Pancreas (tissue), 10 donors: ENCODE measurements at places on chromosomes 1 and 21. TPM values are rescaled to one million over a fixed set of nuclear protein-coding genes. Genes with fewer than 3 reads are reported as not detected.

- no peaks in the 10 kb centered on the region for H3K27me3 ChIP-seq
- no peaks in the 10 kb centered on the region for H3K36me3 ChIP-seq
- H3K4me1 ChIP-seq: no peaks in the 10 kb centered on the region
- no peak overlapping the region for H3K4me3 ChIP-seq
Measured at GRCh38 chr1:99098589-99098988, 93.9 kb upstream of the PLPPR5 start.

- no peaks in the 10 kb centered on the region for H3K36me3 ChIP-seq
- H3K4me3 ChIP-seq: no peak overlapping the region
- DNase-seq: no peak
- no peaks in the 10 kb centered on the region for H3K4me1 ChIP-seq
Measured at GRCh38 chr1:233959102-233959501, 54.6 kb downstream of the SLC35F3 start.

- no peak overlapping the region for H3K27ac ChIP-seq
- no peaks in the 10 kb centered on the region for H3K36me3 ChIP-seq
- no peak for DNase-seq
- H3K4me3 ChIP-seq: no peak overlapping the region
- no peaks in the 10 kb centered on the region for H3K27me3 ChIP-seq
Measured at GRCh38 chr1:242723044-242723716, 198.7 kb upstream of the PLD5 start.

GRCh38 chr1:171855381-171855780 is 14.1 kb downstream of the DNM3 start:
- H3K27me3 ChIP-seq: no peaks in the 10 kb centered on the region
- no peak overlapping the region for H3K27ac ChIP-seq
- DNase-seq: no peak
- no peak overlapping the region for H3K4me3 ChIP-seq
- no peaks in the 10 kb centered on the region for H3K4me1 ChIP-seq
- no peaks in the 10 kb centered on the region for H3K36me3 ChIP-seq

- DNase-seq: no peak
- H3K4me3 ChIP-seq: no peak overlapping the region
Measured at GRCh38 chr1:230627767-230628166, 14.5 kb upstream of the COG2 start.

DNA sequence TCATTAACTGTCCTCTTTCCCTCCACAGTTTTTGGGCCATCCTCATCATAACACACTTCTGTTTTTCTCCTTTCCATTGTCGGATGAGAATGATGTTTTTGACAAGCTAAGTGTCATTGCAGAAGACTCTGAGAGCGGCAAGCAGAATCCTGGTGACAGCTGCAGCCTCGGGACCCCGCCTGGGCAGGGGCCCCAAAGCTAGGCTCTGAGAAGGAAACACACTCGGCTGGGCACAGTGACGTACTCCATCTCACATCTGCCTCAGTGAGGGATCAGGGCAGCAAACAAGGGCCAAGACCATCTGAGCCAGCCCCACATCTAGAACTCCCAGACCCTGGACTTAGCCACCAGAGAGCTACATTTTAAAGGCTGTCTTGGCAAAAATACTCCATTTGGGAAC is 28.6 kb upstream of the IFNAR1 start:
- peaks cover 4% of the 10 kb centered on the region for H3K36me3 ChIP-seq
- H3K4me3 ChIP-seq: no peak overlapping the region
- no peak for DNase-seq
- H3K27me3 ChIP-seq: no peaks in the 10 kb centered on the region
- H3K27ac ChIP-seq: no peak overlapping the region
- H3K4me1 ChIP-seq: peaks cover 6% of the 10 kb centered on the region

DNA sequence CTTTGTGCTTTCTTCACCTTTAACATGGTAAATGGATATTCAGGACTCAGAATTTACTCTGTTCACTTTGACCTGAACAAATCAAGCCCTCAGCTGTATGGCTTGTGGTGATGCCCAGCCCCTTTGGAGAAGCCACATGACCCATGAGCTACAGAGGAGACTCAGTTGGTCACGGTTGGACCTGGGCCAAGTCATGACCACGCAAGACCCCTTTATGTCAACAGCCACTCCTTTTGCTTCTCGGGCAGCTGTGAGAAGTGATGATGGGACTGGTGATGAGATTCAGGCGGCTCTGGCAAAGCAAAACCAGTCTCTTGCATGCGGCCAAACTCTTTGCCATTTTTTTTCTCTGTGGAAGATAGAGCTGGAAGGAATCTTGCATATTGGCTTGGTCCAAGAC is 96.5 kb upstream of the AJAP1 start:
- H3K4me1 ChIP-seq: no peaks in the 10 kb centered on the region
- no peak for DNase-seq
- H3K27me3 ChIP-seq: no peaks in the 10 kb centered on the region
- no peaks in the 10 kb centered on the region for H3K36me3 ChIP-seq
- no peak overlapping the region for H3K27ac ChIP-seq
- H3K4me3 ChIP-seq: no peak overlapping the region

Gene OR2T34
- polyA plus RNA-seq: not detected

- no peaks in the 10 kb centered on the region for H3K4me1 ChIP-seq
- no peak overlapping the region for H3K27ac ChIP-seq
- H3K36me3 ChIP-seq: no peaks in the 10 kb centered on the region
- no peak overlapping the region for H3K4me3 ChIP-seq
- no peaks in the 10 kb centered on the region for H3K27me3 ChIP-seq
- DNase-seq: no peak
Measured at GRCh38 chr1:228048120-228048519, 34.4 kb upstream of the ARF1 start.

GRCh38 chr21:38661197-38661871 is 144.4 kb upstream of the ETS2 start:
- peaks cover 64% of the 10 kb centered on the region for H3K27me3 ChIP-seq
- H3K4me1 ChIP-seq: peaks cover 5% of the 10 kb centered on the region
- no peaks in the 10 kb centered on the region for H3K36me3 ChIP-seq
- H3K4me3 ChIP-seq: no peak overlapping the region
- no peak overlapping the region for H3K27ac ChIP-seq

DNA sequence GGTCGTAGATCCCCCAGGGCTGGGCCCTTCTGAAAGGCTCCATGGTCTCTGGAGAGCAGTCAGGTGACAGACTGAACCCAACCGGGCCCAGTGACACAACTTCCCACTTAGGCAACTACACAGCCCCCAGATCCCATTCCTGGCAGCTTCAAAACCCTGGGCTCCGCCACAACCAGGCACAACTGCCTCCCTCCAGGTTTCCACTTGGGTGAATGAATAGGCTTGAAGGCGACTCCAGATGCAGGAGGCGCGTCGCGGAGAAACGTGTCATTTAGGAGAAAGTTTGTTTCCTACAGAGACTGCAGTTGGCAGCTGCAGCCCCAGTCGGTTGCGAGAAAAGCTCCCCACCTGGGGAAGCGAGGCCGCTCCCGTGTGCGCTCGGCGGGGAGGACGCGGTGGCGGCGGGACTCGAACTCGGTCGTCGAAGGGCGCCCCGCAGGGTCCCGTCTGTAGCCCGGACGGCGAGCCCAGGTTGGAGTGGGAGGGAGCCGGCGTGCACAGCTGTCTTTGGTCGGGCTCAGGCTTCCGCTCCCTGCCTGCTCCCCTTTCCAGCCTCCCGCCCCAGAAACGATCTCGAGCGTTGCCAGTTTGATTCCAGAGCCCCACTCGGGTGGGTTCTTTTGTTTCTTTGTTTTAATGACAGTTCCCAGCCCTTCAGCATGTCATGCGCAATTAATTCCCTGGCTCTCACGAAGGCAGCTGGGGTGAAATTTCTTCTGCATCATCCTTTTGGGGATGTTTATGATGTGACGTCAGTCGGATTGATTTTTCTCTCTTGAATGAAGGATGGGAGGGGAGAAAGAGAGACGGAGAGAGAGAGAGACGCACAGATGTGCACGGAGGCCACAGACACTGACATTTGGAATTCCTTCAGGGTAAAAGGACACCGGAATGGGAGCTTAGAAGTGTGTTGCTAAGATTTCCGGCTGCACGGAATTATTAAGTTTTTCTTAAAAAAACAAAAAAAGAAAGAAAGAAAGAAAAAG is 862 bp upstream of the SGIP1 start:
- peak; percentile 66 for DNase-seq
- H3K36me3 ChIP-seq: no peaks in the 10 kb centered on the region
- no peak overlapping the region for H3K27ac ChIP-seq

- no peaks in the 10 kb centered on the region for H3K27me3 ChIP-seq
- no peaks in the 10 kb centered on the region for H3K4me1 ChIP-seq
- no peaks in the 10 kb centered on the region for H3K36me3 ChIP-seq
- H3K27ac ChIP-seq: no peak overlapping the region
Measured at GRCh38 chr1:201559679-201560162, 20.8 kb downstream of the NAV1 start.

- H3K4me3 ChIP-seq: no peak overlapping the region
- H3K27me3 ChIP-seq: no peaks in the 10 kb centered on the region
- peak; percentile 79 for DNase-seq
- H3K27ac ChIP-seq: no peak overlapping the region
- no peaks in the 10 kb centered on the region for H3K4me1 ChIP-seq
Measured at GRCh38 chr21:45820171-45821091, 161.1 kb upstream of the COL6A1 start.

GRCh38 chr1:83077411-83077810 is 921.5 kb downstream of the TTLL7 start:
- H3K27ac ChIP-seq: no peak overlapping the region
- DNase-seq: no peak
- H3K4me1 ChIP-seq: no peaks in the 10 kb centered on the region
- no peak overlapping the region for H3K4me3 ChIP-seq
- H3K27me3 ChIP-seq: no peaks in the 10 kb centered on the region

DNA sequence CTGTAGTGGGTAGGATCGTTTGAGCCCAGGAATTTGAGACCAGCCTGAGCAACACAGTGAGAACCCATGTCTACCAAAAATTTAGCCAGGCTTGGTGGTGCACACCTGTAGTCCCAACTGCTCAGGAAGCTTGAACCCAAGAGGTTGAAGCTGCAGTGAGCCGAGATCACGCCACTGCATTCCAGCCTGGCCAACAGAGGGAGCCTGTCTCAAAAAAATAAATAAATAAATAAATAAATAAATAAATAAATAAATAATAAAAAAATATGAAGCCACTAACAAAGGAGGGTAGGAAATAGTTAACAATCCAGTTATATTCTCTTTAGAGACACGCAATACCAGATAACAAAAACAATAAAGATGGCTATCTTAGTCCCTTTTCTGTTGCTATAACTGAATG is 11.9 kb upstream of the CBR3 start:
- no peak overlapping the region for H3K4me3 ChIP-seq
- H3K27ac ChIP-seq: no peak overlapping the region
- H3K27me3 ChIP-seq: no peaks in the 10 kb centered on the region
- no peak for DNase-seq

GRCh38 chr1:54844564-54844963 is 42.4 kb downstream of the DHCR24 start:
- no peaks in the 10 kb centered on the region for H3K27me3 ChIP-seq
- H3K36me3 ChIP-seq: no peaks in the 10 kb centered on the region
- H3K27ac ChIP-seq: no peak overlapping the region
- H3K4me3 ChIP-seq: no peak overlapping the region
- no peak for DNase-seq

Gene PCBP3
- polyA plus RNA-seq: 1.7 TPM

Gene RIPK4
- polyA plus RNA-seq: 9.4 TPM

Gene SPRR1B
- polyA plus RNA-seq: 0.65 TPM
